Activated naive CD8-positive, alpha-beta T cell treated with anti-CD3 and anti-CD28 coated beads, Interleukin-2, amount 50 U/mL, for 24 hours (primary cell): ENCODE measurements at places on chromosomes 4 and X.

DNA sequence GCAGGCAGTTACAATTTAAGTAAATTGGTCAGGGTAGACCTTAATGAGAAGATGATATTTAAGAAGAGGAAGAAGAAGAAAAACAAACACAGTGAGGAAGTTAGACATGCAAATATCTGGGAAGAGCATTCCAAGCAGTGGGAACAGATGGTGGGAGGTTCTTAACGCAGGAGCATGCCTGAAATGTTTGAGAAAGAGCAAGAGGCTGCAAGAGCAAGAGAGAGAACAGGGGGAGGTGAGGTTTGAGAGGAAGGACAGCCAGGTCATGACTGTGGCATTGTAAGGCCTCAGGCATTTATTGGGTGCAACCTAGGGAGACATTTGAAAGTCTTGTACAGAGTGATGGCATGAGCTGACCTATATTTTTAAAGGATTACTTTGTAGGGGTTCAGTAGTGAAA is 136.0 kb downstream of the UGT8 start:
- DNase-seq = no peak

- no peak for DNase-seq
Observed at GRCh38 chrX:103431316-103431715, 55.0 kb downstream of the BEX3 start.

GRCh38 chrX:111519215-111519614 is 7.8 kb downstream of the SERTM2 start:
- DNase-seq = no peak

DNA sequence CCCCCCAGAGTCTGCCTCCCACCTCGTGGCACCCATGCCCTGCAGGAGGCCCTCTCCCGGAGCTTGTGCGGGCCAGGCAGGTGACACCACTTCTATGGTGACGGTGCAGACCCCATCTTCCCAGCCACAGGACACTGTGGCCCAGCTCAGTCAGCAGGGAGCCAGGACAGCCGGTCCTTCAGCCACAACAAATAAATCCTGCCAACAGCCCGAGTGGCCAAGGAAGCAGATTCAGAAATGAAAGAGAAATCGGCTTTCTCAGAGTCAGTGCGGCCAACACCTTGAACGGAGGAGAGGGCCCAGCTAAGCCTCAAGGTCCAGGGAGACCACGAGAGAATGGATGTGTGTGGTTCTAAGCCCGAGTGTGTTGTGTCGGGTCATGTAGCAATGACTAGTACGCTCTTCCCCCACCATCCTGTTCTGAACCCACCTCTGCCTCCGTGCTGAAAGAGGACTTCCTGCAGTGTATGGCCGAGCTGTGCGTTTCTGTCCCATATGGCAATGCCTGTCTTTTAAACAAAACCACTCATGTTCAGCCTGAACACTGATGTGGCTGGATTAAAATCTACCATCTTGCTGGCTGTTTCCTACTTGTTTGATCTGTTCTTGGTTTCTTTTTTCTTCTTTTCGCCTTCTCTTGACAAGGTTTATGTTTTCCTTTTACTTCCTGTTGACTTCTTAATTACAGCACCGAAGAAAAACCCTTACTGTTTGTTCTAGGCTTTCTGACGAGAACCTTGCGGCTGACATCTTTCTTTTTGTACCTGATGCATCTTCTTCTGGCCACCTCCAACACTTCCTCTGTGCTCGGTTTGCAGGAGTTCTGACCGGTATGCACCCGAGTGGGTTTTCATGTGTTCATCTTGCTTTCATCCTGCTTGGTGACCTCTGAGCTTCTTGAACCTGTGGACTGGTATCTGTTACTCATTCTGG is 53.1 kb downstream of the GAK start:
- DNase-seq = peak; percentile 29

GRCh38 chrX:64184396-64184795 is 21.1 kb downstream of the AMER1 start:
- no peak for DNase-seq

- DNase-seq = no peak
Observed at GRCh38 chrX:17052210-17052609, 105.8 kb downstream of the REPS2 start.

GRCh38 chrX:107600366-107600765 is 27.9 kb upstream of the PRPS1 start:
- no peak for DNase-seq

- DNase-seq = peak; percentile 5
Observed at GRCh38 chrX:119654112-119654531, 38.8 kb downstream of the SEPTIN6 start.

DNA sequence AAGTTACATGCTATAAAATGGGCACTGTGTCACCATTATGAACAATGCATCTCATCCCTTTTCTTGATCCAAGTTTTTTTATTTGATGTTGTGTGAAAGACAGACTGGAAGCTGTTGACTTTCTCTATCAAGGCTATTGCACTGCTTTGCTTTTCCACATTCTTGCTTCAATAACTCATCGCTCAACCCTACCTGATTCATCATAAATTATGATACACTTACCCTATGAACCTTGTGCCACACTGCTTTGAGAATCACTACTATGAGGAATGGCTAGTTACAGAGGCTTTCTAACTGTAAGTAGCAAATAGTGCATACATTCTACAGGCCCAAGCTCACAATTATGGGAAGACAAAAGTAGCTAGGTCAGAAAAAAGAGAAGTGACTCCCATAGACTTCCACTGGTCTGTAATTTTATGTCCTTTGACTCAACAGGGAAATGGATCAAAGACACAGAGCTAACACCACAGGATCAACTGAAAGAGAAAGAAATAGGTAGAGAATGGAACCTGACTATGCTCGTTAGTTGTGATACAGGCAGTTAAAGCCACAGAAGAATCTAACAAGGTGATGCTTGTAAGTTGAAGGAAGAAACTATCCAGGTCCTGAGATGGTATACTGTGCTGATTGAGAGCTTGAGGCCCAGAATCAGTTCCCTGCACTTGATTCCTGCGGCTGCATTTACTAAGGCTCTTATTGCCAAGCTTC is 163.5 kb downstream of the PPP3CA start:
- DNase-seq = no peak

GRCh38 chr4:158018221-158018830 is 154.5 kb downstream of the GASK1B start:
- no peak for DNase-seq

- no peak for DNase-seq
Observed at GRCh38 chrX:10749113-10749512, 128.7 kb upstream of the MID1 start.
